Muscle of leg (tissue), 16 donors: ENCODE measurements at places on chromosomes 1 and 21. TPM values are rescaled to one million over a fixed set of nuclear protein-coding genes. Genes with fewer than 3 reads are reported as not detected.

Gene MRPS21
- 59.4 TPM for polyA plus RNA-seq

Gene KCNJ9
- 0.16 TPM for polyA plus RNA-seq

Gene KIAA1614
- polyA plus RNA-seq, result 14.5 TPM

Gene TMOD4
- 38.4 TPM for polyA plus RNA-seq

Gene JAM2
- polyA plus RNA-seq, result 39.6 TPM
